ENCODE measurements at places on chromosomes 3 and 15.

DNA sequence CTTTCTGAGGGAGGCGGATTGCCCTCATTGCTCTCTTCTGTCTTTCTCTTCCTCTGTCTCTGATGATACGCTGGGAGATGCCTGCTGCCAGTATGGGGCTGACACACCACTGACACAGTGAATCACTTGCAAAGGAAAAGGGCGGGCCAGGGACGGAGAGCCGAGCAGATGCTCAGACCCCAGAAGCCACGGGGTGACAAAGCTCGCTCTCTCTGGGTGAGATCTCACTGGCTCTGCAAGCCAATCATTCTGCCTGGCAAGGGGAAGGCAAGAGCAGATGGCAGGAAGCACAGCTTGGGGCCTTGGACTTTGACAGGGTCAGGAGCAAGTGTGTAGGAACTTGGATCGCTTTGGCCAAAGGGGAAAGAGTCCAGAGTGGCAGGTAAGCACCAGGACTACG lies 198.7 kb downstream of the NTRK3 start:
- DNase-seq = no peak

DNA sequence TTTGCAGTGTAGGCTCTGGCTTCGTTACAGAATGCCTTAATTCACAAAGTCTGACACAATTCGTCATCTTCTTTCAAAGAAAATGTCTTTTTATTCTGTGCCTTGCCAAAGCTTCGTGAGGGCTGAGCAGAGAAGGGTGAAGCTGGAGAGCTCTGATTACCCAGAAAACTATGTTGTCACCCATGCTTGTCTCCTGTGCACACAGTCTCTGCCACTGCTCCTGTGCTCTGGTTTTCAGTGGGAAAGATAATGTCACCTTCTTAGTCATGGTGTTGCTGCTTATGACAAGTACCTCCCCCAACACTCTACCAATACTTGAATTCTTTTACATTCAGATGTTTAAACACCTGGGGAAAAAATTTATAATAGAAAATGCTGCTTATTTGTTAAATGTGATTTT lies 509.2 kb upstream of the GRM7 start:
- DNase-seq = no peak

DNA sequence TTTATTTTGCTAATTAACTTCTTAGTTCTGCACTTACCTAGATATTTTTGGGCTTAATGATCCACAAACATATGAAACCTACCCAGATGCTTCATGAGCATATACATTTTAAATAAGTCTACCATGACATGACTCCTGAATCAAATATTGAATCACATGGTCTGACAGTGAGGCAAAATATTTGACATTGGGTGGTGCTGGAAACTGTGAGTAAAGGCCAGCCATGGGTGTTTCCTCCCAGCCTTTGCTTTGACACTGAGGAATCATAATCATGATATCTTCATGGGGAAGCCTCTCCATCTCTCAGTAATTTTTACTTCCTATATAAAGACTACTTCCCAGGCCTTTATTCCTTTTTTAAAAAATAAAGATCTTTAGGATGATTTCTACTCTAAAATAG lies 22.8 kb upstream of the SSR3 start:
- DNase-seq = peak; percentile 35

DNA sequence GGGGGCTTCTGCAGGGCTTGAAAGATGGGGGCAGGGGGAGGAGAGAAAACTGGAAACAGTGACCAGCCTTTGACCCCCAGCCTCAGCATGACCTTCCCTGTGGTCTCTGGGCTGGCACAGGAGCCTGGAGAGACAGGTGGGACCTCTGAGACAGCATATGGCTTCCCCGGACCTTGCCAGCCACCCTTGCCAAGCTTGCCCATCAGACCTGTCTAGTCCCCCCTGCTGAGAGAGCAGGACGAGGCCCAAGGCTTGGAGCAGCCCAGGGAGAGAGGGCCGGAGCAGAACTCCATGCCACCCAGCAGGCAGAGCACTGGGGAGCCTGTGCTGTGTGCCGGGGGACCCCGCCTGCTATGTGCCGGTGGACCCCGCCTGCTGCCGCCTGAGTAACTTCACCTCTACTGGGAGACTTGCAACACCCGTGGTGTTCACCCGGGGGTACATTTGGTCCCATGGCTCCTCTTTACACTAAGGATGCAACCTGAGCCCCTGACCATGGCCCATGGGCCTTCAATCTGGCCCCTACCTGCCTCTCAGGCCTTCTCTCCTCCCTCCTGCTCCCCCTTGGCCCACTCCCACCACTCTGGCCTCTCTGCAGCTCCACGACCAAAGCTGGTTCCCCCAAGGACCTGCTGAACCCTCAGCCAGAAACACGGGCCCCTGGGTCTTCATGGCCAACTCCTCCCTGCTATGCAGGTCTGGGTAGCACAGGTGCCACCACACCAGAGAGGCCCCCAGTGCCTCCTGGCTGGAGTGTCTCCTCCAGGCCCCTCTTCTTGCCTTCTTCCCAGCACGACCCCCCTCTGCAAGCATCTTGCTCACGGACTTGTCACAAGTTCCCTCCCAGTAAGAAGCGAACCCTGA lies 21.1 kb upstream of the SLC41A3 start:
- DNase-seq = no peak

DNA sequence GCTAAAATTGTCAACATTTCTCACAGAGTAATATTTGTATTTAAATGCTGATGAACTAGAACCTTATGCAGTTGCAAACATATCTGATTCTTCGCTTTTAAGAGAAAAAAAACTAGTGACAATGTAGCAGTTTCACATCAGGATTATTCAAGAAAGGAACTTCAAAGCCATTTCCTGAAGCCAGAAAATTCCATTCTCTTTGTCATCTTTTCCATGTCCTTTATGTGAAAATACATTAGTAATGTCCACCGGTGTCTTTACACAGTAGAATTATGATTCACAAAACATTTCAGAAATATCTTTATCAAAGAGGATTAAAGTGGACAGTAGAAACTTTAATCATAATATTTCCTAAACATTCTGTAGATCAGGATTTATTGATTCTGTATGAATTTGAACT lies 12.7 kb upstream of the LXN start:
- no peak for DNase-seq

DNA sequence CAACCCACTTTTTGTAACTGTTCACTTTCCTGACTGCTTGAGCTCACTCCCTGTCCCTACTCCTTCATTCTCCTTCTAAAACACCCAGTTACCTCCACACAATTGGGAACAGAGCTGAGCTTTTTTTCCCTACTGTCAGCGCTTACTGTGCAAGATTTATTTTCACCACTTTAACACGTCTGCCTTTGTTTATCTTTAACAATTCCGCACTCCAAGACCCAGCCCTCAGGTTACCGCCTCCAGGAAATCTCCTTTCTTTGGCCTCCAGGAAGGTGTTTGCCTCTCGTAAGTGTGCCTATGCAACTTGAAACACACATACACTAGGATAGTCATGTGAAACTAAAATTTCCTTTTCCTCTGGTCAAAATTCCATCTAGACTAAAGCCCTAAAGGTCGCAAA lies 271.9 kb upstream of the TPRG1 start:
- no peak for DNase-seq

DNA sequence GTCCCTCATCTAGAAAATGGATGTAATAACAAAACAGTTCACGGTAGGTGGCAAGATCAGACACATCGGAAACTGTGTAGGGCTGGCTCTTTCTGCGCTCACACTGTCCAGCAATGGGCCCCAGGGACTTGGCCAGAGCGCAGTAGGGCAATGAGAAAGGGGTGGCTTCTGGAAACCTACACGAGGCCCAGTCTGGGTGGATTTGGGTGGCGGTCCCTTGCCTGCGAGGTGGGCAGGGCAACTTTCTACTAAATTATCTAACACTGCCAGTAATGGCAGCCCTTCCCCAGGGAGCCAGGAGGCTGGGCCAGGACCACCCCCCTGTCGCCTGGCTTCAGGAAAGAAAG lies 2.1 kb upstream of the TNK2 start:
- DNase-seq = no peak

DNA sequence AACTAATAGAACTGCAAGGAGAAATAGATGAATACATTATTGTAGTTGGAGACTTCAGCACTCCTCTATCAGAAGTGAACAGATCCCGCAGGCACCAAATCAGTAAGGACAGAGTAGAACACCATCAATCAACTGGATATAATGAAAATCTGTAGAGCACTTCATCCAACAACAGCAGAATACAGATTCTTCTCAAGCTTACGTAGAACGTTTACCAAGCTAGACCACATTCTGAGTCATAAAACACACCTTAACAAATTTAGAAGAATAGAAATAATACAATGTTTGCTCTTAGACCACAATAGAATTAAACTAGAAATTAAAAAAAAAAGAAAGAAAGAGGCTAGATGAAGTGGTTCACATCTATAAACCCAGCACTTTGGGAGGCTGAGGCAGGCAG lies 70.7 kb upstream of the NEDD4 start:
- no peak for DNase-seq

DNA sequence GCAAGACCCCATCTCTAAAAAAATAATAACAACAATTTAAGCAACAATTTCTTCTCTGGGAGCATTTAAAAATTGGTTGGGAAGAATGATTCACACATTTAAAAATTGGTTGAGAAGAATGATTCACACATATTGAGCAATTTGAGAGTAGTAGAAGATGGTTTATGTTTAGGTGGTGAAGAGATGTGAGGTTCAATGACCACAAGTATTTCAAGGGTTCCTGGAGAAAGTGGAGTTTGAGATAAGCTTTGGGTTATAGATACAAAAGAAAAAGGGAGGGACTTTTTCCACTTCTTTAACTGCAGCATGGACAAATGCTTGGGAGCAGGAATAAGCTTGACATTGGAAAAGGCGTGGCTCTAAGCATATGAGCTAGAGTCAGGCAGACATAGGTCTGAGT lies 145.7 kb upstream of the NPHP3 start:
- DNase-seq = peak; percentile 61

GRCh38 chr3:159030138-159030670 lies 228.3 kb downstream of the MFSD1 start:
- DNase-seq = no peak

DNA sequence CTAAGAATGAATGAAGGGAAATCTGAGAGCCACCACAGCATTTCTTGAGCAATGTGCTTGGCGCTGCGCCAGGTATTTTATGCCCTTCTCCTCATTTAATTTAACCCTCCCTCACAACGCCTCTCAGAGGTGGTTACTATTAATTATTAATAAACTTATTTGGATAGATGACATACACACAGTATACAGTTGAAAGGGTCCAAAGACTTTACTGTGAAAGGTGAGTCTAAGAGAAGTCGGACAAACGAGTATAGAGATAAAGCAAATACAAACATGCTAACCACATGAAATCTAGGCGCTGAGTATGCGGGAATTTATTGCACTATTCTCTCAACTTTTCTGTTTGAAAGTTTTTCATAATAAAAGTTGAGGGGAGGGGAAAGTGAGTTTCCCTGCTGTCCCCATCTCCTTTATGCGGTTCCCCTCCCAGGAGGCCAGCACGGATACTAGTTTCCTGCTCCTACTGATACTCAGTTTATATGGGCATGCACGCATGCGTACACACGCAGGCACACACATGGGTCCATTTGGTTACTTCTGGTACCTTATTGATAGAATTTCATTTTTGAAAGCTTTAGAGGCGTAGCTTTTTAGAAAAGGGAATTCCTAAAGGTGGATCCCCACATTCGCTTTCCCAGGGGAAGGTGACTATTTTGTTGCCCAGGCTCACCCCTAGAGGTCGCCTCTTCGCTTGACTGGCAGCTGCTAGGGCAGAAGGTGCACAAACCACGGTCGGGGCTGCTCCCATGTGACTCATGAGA lies 28.5 kb upstream of the KCTD6 start:
- peak; percentile 94 for DNase-seq
